ENCODE measurements at places on chromosomes 4 and X. TPM values are rescaled to one million over a fixed set of nuclear protein-coding genes. Genes with fewer than 3 reads are reported as not detected.

DNA sequence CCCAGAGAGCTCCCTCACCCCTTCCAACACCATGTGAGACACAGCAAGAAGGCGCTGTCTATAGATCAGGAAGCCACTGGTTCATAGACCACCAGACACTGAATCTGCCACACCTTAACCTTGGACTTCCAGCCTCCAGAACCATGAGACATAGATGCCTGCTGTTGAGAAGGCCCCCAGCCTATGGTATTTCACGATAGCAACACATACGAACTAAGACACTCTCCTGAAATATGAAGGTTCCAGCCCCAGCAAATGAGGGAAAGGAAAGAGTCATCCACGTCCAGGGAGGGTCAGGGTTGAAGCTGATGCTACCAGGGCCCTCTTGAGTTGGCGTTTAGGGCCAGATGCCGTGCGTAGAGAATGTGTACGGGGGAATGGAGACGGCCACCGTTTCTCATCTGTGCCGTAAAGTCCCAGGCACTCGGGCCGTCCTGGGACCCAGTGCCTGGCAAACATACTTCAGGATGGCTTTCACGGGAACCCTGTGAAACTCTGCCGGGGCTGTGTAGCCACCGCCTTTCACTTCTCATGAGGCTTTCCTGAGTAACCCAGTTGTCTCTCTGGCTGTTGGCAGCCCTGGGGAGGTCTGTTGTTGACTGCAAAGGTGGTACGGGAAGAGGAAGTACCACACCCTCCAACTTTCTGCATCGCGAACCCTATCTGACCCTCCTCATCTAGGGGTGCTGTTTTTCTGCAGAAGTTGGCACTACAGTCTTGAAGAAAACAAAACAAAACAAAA, 17.7 kb upstream of the P2RY8 start:
- DNase-seq = peak; percentile 97

DNA sequence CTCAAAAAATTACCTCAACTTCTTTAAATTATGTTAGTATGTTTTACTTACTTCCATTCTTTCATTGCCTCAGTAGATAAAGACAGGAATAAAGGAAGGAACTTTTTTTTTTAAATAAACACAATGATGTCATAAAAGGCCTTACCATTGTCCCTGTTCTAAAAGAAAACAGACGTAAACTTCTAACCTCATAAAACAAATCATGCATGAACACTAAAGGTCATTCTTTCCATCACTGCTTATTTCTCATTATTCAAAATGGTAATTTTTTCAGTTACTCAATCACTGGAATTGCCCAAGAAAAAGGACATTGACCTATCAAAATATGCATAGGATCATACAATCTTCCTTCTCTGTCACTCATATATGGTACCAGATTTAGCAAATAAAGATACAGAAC, 32.2 kb upstream of the ARMCX2 start:
- no peak for DNase-seq

DNA sequence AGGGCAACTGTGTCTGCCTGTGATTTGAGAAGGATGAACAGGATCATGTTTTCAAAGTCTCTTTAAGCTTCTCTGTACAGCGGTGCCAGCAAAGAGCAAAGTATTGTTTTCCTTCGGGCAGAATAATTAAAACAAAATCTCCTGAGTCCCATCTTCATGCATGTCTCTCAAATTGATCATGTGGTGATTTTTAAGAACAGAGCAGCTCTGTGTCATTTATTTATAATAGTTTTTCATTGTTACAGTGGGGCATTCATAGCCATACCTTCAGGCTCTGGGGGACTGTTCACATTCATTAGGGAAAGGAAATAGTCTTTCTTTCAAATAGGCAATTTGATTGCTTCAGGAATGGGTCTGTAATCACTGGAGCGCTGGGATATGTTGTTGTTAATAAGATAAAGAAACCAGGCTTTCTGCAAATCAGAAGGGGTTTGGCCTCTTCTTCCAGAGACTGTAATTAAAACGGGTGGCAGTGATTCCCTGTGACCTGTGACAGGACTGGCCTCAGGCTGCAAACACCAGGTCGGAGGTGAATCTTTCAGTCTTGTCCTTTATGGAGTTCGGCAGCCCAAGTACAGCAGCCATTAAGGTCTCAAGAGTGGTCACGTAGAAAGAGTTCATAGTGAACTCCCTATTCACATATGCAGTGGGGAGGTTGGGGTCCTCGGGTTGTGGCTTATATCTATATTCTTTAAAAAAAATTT, 29.3 kb upstream of the CBR4 start:
- DNase-seq = no peak

Gene TBC1D9
- total RNA-seq = 0.30 TPM

Gene NXF2B
- not detected for total RNA-seq

Measured in CD4-positive, CD25-positive, alpha-beta regulatory T cell (primary cell).